ENCODE measurements at places on chromosomes 4 and X.

- no peak for DNase-seq
Measured at GRCh38 chrX:50614460-50614859, 143.8 kb upstream of the DGKK start.

DNA sequence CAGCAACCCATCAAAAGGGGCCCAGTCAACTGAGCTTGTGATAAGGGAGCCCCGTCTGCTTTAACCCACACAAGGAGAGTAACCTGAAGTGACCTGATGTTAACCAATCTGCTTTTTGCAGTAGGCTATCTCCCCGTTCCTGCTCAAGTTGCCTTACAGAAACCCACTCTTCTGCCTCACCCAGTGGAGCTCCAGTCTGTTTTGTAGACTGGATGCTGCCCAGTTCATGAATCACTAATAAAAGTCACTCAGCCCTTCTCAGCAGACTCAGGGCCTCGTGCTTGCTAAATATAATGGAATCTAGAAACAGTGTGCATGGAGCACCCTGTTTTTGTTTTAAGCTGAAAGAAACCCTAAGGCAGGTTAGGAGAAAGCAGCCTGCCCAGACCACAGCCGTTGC, 312.3 kb downstream of the FBXW7 start:
- no peak for DNase-seq

DNA sequence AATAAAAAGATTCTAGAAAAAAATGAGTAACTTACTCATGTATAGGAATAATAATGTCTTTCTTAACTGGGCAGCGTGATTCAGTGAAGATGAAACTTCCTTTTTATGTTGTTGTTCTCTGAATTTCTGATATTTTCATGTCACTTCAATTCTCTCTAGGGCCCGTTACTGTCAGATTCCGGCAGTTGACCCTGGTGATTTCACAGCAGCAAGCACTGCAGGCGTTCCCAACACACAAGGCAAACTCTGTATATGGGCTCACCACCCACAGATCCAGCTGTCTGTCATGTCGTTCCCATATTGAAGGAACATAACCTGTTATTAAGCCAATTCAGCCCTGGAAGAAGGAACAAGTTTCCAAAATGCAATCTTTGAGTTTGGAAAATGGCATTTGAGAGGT, 288.3 kb upstream of the GALNTL6 start:
- DNase-seq: no peak

GRCh38 chrX:142994988-142995387, 30.7 kb upstream of the SPANXN4 start:
- DNase-seq: no peak

DNA sequence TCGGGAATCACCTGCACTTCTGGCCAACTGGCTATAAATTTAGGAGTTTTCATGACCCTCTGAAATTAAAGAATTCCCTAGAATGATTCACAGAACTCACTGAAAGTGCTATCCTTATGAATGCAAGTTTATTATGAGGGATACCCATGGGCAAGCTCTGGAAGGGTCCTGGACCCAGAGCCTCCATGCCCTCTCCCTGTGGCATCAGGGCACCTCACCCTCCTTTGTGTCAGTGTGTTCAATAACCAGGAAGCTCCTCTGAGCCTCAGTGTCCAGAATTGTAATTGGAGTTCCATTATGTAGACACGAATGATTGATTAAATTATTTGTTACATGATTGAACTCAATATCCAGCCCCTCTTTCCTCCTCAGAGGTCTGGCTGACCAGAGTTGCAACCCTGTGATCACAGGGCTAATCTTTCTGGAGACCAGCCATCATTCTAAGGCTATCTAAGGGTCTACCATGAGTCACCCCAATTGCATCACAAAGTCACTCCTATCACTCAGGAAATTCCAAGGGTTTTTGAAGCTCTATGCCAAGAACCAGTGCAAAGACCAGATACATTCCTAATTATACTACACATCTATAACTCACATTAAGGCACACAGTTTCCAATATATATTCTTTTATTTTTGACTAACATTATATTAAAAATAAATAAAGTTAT, 8.9 kb downstream of the ANXA3 start:
- DNase-seq: no peak

GRCh38 chr4:15040916-15041463, 38.7 kb downstream of the CPEB2 start:
- no peak for DNase-seq

GRCh38 chr4:1401409-1402020, 4.7 kb downstream of the NKX1-1 start:
- DNase-seq: peak; percentile 30

GRCh38 chrX:97308171-97308570, 424.5 kb downstream of the RPA4 start:
- DNase-seq: no peak

DNA sequence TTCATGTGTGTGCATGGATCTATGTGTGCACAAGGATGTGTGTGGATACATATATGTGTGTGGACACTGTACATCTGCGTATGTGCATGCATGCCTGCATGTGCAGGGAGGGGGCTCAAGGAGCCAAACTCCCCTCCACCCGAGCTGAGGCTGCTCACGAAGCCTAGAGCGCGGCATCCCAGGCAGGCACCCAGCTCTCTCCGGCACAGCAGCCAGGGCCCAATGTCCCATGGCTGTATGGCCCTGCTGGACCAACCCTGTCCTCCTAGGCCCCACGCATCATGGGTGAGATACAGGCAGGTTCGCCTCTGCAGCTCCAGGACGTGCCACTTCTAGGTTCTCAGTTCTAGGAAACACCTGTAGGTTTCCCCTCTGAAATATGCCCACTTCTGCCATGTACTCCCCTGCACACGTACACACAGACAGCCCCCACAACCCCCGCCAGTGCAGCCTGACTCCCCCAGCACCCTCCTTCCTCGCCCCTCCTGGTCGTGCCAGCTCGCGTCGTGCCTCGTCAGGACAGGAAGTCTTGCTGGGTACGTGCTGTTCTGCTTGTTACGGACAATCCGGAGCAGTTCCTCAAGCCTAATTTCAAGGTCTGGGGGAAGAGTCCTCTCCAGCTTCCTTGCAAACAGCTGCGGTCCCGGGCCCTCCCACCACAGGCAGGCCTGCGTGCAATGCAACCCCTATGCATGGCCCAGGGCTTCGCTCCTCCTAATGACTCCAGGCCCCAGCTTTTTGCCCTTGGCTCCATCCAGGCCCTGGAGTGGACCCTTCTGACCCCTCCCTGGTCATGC, 3.2 kb upstream of the ADRA2C start:
- DNase-seq: no peak

GRCh38 chrX:40871385-40872082, 136.2 kb upstream of the MED14 start:
- DNase-seq: no peak

- DNase-seq: no peak
Measured at GRCh38 chrX:9516635-9517034, 51.8 kb downstream of the TBL1X start.

DNA sequence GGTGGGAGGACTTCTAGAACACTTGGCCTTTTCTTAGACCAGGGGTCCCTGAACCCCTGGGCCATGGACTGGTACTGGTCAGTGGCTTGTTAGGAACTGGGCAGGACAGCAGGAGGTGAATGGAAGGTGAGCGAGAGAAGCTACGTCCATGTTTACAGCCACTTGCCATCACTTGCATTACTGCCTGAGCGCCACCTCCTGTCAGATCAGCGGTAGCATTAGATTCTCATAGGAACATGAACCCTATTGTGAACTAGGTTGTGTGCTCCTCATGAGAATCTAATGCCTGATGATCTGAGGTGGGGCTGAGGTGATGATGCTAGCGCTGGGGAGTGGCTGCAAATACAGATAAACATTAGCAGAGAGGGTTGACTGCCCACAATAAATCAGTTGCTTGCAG, 100.9 kb upstream of the IGFBP7 start:
- no peak for DNase-seq

DNA sequence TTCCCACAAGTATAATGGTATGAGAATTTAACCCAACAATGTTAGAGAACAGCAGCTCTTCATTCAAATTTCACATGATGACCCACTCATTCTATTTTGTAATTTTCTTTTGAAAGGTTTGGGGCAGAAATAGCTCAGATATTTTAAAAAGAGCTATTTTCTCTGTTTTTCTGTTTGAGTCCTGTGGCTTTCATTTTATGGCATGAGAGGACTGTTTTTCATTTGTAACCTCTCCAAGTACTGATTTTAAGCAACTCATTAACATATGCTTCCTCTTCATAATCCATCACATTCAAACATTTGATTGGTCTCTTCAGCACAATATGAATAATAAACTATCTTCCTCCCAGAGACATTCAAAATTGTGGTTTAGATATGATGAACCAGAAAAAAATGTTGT, 129.0 kb upstream of the TEX13A start:
- DNase-seq: no peak

GRCh38 chrX:45622538-45622937, 421.9 kb upstream of the DIPK2B start:
- no peak for DNase-seq

- no peak for DNase-seq
Measured at GRCh38 chrX:12825801-12826200, 34.6 kb downstream of the PRPS2 start.

DNA sequence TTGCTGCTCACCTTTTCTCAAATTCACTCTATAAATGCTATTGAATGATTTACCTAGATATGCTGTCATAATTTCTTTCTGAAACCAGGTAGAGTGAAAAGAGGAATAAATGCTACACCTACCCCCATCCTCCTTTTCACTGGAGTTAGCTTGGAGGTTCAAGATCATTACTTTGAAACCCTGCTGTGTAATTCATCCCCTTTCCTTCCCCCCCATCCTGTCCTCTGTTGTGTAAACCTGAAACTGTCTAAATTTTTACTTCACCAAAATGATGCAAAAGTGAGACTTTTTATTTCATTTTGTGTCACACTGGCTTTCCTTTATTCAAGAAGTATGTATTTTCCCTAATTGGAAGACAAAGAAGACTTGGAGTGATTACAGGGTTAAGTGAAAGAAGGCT, 5.4 kb downstream of the ZCCHC18 start:
- DNase-seq: no peak

GRCh38 chr4:173246719-173247118, 78.1 kb downstream of the GALNT7 start:
- DNase-seq: no peak

DNA sequence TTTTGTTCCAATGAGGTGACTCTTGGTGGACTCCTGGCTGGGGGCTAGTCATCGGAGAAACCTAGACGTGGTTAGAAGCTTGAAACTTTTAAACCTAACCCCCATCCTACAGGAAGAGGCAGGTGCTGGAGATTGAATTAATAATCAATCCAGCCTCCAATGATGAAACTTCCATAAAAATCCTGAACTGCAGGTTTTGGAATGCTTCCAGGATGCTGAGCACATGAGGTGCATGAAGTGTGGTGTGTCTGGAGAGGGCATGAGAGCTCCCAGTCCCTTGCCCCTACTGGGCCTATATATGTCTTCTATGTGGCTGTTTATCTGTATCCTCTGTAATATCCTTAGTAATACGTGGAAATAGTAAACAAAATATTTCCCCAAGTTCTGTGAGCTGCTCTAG, 90.7 kb upstream of the PDHA2 start:
- no peak for DNase-seq

GRCh38 chrX:8887004-8887403, 85.8 kb upstream of the FAM9A start:
- no peak for DNase-seq
